ENCODE measurements at places on chromosomes 12 and 14.

- DNase-seq: no peak
Observed at GRCh38 chr12:91989143-91989542, 156.5 kb downstream of the BTG1 start.

GRCh38 chr12:121590476-121591143, 9.8 kb upstream of the KDM2B start:
- DNase-seq: peak; percentile 65

GRCh38 chr14:81681541-81681940, 147.9 kb upstream of the SEL1L start:
- DNase-seq: peak; percentile 82

- peak; percentile 78 for DNase-seq
Observed at GRCh38 chr12:55188974-55189556, 31.8 kb upstream of the OR10A7 start.

- DNase-seq: peak; percentile 60
Observed at GRCh38 chr12:116582610-116583009, 23.4 kb downstream of the MAP1LC3B2 start.

- DNase-seq: no peak
Observed at GRCh38 chr12:57539-57938, 9.0 kb upstream of the IQSEC3 start.

- DNase-seq: no peak
Observed at GRCh38 chr12:25056486-25057130, 107.7 kb upstream of the BCAT1 start.

- no peak for DNase-seq
Observed at GRCh38 chr12:77540097-77540496, 290.6 kb upstream of the NAV3 start.

GRCh38 chr12:93763746-93764147, 86.6 kb downstream of the CRADD start:
- DNase-seq: no peak

- DNase-seq: no peak
Observed at GRCh38 chr12:14771651-14772137, 31.6 kb downstream of the WBP11 start.

DNA sequence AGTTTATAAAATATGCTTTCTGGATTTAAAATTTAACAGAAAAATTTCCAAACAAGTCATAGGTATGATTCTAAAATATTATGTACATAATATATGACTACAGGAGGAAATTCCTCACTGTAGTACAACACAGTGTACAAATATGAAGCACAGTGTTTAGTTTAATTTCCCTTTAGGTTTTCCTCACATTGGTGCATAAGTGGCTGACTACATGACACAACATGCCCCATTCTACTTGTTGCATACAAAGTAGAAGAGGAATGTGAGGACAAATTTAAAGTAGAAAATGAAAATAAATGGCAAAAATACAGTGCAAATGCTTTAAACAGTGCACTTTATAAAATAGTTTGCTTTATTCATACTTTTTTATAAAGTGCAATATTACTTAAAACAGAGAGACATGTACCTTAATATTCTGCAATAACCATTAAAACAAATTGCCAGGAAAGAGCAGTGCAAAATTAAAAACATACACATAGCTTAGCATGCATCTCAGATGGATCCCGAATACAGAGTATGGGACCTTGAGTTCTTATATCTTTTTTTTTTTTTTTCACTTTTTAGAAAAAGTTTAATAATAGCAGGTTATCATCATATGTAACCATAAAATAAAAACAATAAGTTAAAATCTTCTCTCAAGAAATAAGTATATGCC, 54.8 kb upstream of the TTC7B start:
- DNase-seq: no peak

DNA sequence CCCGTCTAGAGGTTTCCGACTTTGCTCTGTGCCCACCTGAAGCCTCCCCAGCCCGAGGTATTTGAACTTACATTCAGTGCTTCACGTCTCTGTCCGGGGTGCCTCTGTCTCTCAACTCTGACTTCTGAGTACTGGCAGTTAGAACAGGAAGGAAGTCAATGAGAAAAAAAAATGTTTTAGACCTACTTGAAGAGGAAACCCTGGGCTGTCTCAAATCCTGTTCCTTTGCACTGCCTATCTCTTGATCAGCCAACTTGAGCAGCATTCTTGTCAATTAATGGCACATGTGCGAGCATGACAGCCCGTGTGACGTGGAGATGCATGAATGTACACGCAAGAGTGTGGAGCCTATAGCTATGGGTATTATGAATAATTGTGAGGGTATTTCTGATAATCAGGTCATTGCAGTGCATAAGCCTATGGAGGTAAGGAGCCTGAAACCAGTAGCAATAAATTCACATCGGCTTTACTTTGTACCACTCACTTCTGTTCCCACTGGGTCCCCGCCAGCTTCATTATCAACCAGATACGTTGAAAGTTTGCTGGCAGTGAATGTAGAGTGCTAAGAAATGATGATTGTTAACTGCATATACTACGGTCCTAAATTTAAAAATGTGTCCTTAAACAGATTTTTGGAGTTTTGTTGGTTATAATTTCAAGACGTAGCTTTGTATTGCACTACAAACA, at the start of gene ARHGDIB:
ARHGDIB (minus strand) TSS at position 136 of the 687 bp plus-strand sequence. CDS start 10,889 bp downstream, outside the sequence.
- peak; percentile 56 for DNase-seq

GRCh38 chr12:108004319-108004718, 124.8 kb upstream of the WSCD2 start:
- peak; percentile 41 for DNase-seq

DNA sequence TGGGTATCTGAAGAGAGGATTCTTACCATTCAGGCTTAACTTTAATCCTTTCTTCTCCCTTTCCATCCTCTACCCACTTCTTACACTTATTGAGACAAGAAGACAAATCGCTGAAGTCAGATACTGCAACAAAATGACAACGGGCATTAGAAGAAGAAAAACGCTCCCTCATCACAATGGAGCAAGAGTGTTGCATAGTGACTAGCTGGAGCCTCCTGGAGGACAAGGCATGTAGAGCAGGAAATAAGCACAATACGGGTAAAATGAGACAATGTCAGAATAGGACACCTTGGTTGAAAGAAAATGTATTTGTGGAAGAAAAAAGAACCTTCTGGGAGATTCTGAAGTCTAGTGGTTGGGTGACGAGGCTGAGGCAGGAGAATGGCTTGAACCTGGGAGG, 501.0 kb downstream of the RERGL start:
- peak; percentile 1 for DNase-seq

DNA sequence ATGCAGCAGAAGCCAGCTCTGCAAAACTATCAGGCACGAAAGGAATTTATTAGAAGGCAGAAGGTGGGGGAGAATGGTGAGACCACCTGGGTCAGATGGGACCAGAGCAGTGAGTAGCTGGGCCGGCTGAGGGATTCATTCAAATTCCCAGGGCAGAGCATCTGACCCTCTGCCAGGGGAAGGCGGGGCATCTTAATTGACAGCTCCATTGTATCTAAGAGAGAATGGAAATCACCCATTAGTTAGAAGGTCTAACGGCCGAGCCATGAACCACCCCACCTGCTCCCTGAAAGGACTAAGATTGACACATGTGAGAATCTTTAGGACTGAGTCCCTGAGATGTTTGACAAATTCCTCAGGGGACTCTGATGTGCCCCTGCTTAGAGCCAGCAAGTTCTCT, 83.7 kb downstream of the PHETA1 start:
- no peak for DNase-seq

DNA sequence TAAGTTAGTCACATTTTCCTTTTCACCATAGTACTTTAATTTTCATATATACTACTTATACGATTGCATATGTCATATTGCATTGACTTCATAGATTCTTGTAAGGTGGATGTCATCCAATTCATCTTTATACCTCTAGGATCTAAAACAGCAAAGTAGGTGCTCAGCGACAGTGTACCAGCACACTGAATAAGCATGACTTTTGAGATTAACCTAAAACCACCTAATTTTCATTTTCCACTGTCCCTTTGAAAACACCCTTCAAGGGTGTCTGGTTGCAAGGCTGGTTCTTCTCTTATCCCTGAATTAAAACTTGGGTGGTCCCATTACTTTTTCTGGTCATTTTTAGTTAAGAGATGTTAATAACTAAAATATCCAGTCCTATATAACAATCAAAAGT, 4.4 kb downstream of the GPR19 start:
- no peak for DNase-seq

GRCh38 chr14:30143627-30144026, 216.0 kb upstream of the PRKD1 start:
- peak; percentile 77 for DNase-seq

GRCh38 chr12:122208073-122208820, 4.7 kb downstream of the B3GNT4 start:
- DNase-seq: no peak

- DNase-seq: peak; percentile 71
Observed at GRCh38 chr12:47021298-47021697, 58.1 kb upstream of the PCED1B start.
